ENCODE measurements at places on chromosomes 3 and 15. TPM values are rescaled to one million over a fixed set of nuclear protein-coding genes. Genes with fewer than 3 reads are reported as not detected.

Gene GP5
- total RNA-seq: not detected

Gene SIDT1
- 0.47 TPM for total RNA-seq

Gene DPPA2
- total RNA-seq: not detected

Gene ITIH1
- total RNA-seq: not detected

Gene CCDC80
- total RNA-seq: 80.0 TPM

Gene SEMA3B
- 20.6 TPM for total RNA-seq

Gene PRSS50
- total RNA-seq: 0.10 TPM

Gene FETUB
- total RNA-seq: not detected

Gene AADACL2
- not detected for total RNA-seq

Gene SEMA3G
- 9.1 TPM for total RNA-seq

Gene SERPINI2
- not detected for total RNA-seq

Gene CADPS
- 14.3 TPM for total RNA-seq

Gene CLDN18
- total RNA-seq: not detected

Gene VILL
- 2.7 TPM for total RNA-seq

Gene TTLL13
- 0.20 TPM for total RNA-seq

Gene KPNA4
- total RNA-seq: 139 TPM

Gene NRG4
- total RNA-seq: not detected

Gene FEZF2
- not detected for total RNA-seq

Gene AGTR1
- total RNA-seq: 2.2 TPM

Gene RASSF1
- total RNA-seq: 10.5 TPM

Gene STRIT1
- total RNA-seq: 0.79 TPM

Gene HTR3E
- total RNA-seq: not detected

Gene MAGEL2
- total RNA-seq: 0.05 TPM

Gene ALDH1A3
- total RNA-seq: 6.8 TPM

Gene CSPG4
- 5.2 TPM for total RNA-seq

Gene MST1R
- total RNA-seq: 2.3 TPM

Gene TGM5
- total RNA-seq: not detected

Gene DGKG
- 18.2 TPM for total RNA-seq

Gene ANKRD63
- total RNA-seq: 1.0 TPM

Gene SLC28A1
- total RNA-seq: 0.50 TPM

Gene ZPLD1
- not detected for total RNA-seq

Gene SLC6A11
- total RNA-seq: not detected

Gene IGSF11
- 1.6 TPM for total RNA-seq

Gene SH2D7
- total RNA-seq: not detected

Gene ITIH3
- not detected for total RNA-seq

Gene GCNT3
- not detected for total RNA-seq

Gene CYP8B1
- total RNA-seq: not detected

Gene RBP2
- total RNA-seq: not detected

Gene CHRM5
- not detected for total RNA-seq

Gene PTH1R
- 13.0 TPM for total RNA-seq

Gene CKMT1B
- total RNA-seq: 0.25 TPM

Gene IQCH
- 0.64 TPM for total RNA-seq
